ENCODE measurements at places on chromosomes 4 and X.

DNA sequence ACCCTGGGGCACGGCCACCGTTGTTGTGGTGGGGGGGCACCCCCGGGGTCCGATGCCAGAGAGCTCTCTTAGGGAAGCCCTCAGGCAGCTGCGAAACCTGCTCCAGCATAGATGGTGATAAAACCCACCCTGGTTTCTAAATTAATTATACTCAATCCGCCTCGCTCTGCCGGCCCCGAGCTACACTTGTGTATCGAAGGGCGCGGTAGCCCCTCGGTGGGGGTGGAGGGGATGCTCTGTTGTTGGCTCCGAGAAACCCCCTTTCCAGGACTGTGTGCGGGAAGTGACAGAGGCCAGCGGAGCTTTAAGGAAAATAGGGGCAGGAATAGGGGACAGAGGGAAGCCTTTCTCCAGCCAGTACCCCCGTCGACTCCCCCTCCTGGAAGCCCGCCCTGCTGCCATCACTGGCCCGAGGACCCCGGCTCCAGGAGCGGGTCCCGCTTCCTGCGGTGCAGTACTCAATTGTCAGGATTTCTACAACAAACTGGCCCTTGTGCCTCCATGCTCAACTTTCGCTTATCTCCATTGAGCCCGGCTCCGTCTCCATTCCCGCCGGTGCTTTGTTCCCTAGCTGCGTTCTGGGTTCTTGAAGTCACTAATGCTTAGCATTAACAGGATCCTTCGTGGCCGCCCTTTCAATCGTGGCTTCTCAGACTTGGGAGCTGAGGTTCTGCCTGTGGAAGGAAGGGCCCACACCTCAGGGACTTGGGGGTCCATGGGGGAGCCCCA lies 408.2 kb downstream of the BCOR start:
- DNase-seq, result peak; percentile 63

GRCh38 chrX:8737883-8738282 lies 5.9 kb upstream of the ANOS1 start:
- DNase-seq, result no peak

DNA sequence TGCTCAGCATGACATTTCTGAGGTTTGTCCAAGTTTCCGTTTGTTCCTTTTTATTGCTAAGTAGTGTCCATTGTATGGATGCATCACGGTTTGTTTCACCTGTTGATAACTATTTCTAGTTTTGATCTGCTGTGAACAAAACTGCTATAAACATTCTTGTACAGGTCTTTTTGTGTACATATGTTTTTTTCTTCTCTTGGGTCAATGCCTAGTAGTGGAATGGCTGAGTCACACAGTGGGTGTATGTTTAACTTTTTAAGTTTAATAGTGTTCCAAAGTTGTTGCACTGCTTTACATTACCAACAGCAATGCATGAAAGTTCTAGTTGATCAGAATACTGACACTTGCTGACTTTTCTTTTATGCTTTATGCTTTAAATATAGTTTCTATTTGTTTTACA lies 76.7 kb downstream of the MAOB start:
- no peak for DNase-seq

DNA sequence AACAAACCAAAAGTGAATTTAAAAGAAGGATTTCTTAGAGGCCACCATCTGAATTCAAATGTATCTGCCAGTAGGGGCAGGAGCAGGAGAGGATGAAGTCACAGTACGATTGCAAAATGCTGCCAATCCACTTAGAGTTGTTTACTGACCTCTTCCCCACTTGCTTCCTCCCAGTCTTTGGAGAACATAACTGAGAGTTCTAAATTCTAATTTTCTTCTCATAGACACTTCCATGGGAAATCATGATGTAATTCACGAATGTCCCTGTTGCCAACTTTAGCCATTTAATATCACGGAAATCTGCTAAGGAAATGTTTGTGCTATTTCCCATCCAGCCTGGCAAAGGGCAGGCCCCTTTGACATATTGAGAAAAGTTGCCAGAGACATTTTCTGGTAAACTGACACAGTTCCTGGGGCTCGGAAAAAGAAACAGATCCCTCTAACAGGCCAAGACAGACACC lies 33.6 kb upstream of the NOCT start:
- DNase-seq, result no peak

DNA sequence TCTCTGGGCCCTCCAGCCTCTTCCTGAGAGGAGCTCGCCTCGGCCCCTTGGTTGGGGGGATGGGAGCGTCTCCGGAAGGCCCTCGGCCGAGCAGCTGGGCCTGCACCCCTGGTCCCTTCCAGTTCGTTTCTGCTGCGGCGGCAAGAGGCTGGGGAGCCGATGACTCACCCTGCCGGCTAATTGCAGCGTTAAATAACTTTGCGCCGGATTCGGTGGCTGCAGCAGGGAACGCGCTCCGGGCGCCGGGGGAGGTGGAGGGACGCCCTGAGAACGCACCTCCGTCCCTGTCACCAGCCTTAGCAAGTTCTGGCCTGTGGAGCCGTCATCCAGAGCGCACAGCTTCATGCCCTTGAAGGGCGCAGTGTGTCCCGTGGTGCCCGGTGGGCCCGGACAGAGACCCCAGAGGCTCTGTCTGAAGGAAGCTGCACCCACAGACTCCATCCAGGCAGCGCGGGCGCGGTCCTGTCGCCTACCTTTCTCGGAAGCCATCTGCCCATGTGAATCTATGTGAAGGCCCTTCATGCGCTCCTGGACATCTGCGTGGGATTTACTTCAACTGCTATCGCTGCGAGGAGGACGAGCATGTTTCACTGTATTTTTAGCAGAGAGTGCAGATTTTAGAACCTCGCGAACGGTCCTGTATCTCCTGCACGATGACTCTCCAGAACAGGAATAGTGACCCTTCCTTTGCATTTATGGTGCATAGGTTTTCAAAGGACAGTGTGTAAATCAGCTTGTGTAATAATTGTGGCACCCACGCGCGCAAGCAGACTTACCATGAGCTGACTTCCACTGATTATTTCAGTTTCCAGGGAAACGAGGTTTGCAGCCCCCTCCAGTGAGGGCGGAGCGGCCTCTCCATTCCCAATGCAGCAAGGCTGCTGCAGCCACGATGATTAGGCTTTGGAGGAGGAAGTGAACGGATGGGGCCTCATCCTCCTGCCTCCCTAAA lies 1.7 kb upstream of the TMEM271 start:
- peak; percentile 69 for DNase-seq

DNA sequence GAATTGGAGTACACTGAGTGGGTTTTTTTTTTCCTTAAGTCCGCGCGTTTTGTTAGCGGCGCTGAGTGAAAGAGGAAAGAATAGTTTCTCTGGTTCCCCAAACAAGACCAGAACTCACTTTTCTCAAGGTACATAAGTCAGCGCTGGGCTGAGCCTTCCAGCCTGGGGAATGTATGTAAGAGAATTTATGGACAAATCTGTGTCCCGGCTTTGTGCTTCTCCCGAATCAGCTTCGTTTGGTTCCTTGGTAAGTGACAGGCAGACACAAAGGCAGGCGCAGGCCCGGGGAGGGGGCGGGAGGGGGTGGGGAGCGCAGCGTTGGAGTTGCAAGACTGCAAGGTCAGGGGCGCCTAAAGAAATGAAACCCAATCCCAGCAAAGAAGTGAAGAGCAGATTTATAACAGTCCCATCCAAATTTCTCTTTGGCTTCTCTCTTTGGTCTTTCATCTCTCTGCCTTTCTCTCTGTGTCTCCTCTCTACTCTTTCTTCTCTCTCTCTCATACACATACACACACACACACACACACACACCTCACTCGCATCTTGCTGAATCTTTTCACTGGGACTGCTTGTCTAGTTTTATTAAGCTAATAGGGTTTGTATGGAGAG lies 981 bp downstream of the TET2 start:
- DNase-seq, result peak; percentile 10

All from NCI-H146 (cell line).